ENCODE measurements at places on chromosomes 3 and 15. TPM values are rescaled to one million over a fixed set of nuclear protein-coding genes. Genes with fewer than 3 reads are reported as not detected.

The GPR87 gene
- not detected for polyA plus RNA-seq

The GCNT3 gene
- polyA plus RNA-seq = 0.03 TPM

The TUSC2 gene
- 13.7 TPM for polyA plus RNA-seq

The MBD4 gene
- polyA plus RNA-seq = 25.3 TPM

The NANOGP8 gene
- not detected for polyA plus RNA-seq

Data from muscle of leg (tissue), 16 donors.